Activated T-cell treated with anti-CD3 and anti-CD28 coated beads for 1 hour (primary cell): ENCODE measurements at places on chromosomes 4 and X.

GRCh38 chr4:13970349-13970748 lies 342.8 kb upstream of the BOD1L1 start:
- DNase-seq = no peak

- no peak for DNase-seq
Observed at GRCh38 chr4:153242839-153243324, 38.6 kb downstream of the TRIM2 start.

- no peak for DNase-seq
Observed at GRCh38 chr4:109005523-109005922, 242.7 kb upstream of the ETNPPL start.

- DNase-seq = no peak
Observed at GRCh38 chr4:8769645-8770517, 101.8 kb downstream of the HMX1 start.

DNA sequence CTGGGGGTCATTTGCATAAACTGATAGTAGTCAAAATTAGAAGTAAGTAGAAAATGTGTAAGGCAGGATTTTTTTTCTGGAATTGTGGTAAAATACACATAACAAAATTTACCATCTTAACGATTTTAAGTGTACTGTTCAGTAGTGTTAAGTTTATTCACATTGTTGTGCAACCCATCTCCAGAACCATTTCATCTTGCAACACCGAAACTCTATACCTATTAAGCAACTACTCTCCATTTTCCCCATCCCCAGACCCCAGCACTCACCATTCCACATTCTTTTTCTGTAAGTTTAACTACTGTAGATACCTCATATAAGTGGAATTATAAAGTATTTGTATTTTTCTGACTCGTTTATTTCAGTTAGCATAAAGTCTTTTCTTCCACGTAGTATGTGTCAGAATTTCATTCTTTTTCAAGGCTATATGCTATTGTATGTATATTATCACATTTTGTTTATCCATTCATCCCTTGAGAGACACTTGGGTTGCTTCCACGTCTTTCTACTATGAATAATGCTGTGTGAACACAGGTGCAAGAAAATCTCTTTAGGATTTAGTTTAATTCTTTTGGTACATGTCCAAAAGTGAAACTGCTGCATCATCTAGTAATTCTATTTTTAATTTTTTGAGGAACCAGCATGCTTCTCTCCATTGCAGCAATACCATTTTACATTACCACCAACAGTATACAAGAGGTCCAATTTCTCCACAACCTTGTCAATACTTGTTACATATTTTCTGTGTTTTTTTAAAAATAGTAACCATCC lies 39.1 kb upstream of the NSUN7 start:
- DNase-seq = no peak

DNA sequence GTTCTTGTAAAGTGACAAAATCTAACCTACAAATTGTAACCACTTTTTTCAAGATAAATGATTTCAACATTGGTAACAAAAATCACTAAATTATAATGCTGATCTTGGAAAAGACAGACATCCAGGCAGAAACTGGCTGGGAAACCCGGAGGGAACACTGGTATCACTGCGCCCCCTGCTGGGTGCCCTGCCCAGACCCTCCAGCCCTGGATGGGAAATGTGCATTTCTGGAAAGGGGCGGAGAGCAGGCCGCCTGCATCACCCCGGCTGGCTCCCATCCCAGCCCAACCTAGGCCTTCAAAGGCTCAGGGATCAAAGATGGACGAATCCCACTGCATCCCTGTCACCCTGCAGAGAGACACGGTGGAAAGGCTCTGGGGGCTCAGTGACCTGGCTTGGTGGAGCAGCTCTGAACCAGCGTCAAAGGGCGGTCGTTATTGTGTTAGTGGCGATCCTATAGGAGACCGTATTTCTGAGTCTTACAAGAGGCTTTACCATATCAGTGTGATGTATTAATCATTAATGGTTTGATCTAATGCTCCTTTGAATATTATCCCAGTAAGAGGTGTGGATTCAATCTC lies 37.3 kb downstream of the ACOX3 start:
- DNase-seq = peak; percentile 35

GRCh38 chr4:4853921-4854648 lies 5.4 kb upstream of the MSX1 start:
- DNase-seq = no peak

GRCh38 chr4:54719378-54719777 lies 61.6 kb downstream of the KIT start:
- DNase-seq = no peak

DNA sequence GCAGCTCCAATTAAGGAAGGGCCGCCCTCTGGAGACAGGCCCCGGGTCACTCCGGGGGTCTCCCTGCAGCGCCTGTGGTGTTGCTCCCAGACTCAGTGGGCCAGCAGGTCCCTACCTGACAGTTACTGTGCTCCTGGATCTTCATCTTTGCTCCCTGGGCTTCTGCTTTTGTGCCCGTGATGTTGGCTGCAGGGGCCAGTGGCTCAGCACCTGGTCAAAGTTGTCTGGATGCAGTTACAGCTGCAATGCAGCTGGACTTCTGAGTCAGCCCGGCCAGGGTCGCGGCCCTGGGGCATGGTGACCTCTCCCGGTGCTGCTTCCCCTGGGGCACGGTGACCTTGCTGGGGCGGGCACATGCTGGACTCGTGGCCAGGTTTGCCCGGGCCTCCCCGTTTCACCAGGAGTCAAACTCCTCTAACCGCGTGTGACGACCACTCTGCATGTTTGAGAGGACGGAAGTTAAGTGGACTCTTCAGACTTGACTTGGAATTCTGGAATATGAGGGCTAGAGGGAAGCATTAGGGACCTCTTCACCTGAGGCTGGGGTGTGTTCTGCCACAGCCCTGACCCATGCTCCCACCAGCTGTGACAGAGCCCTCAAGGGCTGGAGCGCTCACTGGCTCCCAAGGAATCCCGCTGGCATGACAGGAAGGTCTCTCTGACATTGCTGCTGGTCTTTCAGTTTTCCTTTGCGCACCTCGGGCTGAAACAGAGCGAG lies 3.7 kb downstream of the CTAG2 start:
- no peak for DNase-seq

DNA sequence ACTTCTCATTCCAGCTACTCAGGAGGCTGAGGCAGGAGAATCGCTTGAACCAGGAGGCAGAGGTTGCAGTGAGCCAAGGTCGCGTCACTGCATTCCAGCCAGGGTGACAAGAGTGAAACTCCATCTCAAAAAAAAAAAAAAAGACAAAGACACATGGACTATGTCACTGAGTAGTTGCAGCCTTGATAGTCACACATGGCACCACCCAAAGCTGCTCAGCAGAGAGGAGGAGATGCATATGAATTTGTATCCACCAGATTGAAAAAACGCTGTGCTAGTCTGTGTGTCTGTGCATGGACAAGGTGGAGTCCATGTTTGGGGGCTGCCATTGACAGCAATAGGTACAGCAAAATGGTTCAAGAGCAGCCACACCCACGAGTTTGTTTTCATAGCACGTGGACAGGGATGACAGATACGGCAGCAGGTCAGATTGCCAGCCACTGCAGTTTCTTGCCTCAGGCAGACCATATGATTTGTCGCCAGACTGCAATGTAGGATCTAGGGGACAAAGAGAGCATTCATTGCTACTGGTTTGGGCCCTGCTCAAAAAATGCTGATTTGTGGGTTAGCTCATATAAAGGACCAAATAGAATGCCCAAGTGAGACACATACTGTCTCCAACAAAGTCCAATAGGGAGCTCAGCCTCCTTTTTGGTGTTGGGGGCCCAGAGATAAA lies 89.9 kb downstream of the CEP135 start:
- no peak for DNase-seq

- DNase-seq = no peak
Observed at GRCh38 chr4:3660086-3660927, 105.9 kb upstream of the ADRA2C start.

DNA sequence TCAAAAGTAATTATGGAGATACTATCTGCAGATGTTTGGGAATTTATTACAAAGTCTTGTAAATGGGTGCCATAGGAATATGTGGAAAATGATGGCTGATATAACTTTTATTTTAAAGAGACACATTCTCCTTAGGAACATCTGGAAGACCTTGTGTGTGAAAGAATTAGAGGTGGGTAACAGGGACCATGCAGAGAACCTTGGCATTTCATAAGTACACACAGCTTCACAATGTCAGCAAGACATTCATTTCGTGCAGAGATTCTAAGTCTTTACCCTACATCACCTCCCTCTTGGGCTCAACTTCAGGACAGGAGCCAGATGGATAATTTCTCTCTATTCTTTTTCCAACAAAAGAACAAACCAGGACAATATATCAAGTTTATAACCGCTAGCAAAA lies 458.1 kb upstream of the INTU start:
- no peak for DNase-seq

DNA sequence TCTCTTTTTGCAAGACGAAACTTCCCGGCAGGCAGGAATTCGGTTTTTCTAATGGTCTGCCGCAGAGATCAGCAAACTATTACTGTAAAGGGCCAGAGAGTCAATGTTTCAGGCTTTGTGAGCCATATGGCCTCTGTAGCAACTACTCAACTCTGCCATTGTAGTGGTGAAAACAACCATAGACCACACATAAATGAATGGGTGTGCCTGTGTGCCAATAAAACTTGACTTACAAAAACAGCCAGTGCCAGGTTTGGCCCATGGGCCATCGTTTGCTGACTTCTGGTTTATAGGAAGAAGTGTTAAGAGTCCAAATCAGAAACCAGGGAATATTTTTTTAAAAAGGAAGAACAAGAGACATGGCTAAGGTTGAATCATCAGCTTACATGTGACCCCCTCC lies 163.0 kb downstream of the SH3KBP1 start:
- no peak for DNase-seq

- no peak for DNase-seq
Observed at GRCh38 chr4:118012142-118012541, 22.1 kb upstream of the NDST3 start.

- no peak for DNase-seq
Observed at GRCh38 chr4:147741190-147741788, 9.4 kb downstream of the ARHGAP10 start.

GRCh38 chrX:5957506-5957905 lies 271.2 kb downstream of the NLGN4X start:
- DNase-seq = no peak

DNA sequence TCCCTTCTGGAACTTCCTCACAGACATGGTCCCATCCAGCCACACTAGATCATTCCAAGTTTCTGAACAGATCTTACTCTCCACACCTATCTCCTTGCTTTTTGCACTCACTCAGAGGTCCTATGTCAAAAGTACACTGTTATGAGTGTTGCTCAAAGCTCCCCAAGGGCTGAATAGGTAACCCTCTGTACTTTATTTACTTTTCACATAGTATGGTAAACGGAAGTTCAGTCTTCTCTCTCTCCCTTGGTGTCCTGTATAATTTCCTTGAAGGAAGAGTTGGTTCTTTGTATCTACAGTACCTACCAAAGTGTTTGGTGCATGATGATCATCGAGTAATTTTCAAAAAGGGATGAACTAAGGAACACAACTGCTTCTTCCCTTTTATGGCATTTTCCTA lies 74.4 kb downstream of the ARHGEF38 start:
- DNase-seq = no peak

DNA sequence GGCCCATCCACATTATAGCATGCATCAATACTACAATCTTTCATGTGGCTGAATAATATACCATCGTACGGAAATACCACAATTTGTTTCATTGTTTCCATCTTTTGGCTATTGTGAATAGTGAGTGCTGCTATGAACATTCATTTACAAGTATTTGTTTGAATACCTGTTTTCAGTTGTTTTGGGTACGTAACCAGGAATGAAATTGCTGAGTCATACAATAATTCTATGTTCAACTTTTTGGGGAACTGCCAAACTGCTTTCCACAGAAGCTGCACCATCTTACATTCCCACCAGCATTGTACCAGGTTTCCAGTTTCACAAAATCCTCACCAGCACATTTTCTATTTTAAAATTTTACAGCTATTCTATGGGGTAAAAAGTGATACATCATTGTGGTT lies 28.5 kb upstream of the MANBA start:
- no peak for DNase-seq

DNA sequence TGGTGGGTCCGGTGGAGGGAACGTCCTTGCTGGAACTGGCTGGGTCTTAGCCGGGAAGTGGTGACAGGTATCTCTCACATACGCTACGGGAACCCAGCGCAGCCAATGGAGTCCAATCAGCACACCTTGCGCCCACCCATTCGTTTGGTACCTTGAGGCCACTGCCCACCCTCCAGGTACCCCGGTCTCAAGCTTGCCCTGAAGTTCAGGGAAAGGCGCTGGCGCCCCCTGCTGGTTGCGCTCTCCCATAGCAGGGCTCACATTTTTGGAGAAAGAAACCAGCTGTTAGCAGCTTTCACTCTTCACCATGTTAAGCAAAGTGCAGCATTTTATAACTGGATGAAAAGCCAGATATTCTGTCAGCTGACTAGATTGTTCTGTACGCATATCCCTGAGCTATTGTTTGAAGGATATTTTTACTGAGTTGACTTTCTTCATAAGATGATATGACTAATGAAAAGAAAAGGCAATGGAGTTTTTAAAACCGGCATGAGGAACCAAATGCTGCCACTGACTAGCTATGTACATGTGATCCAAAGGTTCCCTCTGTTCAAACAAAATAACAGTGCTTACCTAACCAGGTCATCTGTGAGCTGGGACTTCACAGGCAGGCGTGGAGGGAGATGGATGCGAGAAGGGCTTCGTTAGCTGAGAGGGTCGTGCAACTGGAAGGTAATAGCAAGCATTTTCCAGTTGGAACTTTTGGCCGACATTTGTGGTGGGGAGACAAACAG lies 43.7 kb downstream of the OTOP1 start:
- no peak for DNase-seq

GRCh38 chr4:73740353-73740778 lies at the start of gene CXCL8:
Gene CXCL8, plus strand, starts transcription at chr4:73740569. Its CDS starts 90 bp downstream, at chr4:73740659.
- DNase-seq = no peak

DNA sequence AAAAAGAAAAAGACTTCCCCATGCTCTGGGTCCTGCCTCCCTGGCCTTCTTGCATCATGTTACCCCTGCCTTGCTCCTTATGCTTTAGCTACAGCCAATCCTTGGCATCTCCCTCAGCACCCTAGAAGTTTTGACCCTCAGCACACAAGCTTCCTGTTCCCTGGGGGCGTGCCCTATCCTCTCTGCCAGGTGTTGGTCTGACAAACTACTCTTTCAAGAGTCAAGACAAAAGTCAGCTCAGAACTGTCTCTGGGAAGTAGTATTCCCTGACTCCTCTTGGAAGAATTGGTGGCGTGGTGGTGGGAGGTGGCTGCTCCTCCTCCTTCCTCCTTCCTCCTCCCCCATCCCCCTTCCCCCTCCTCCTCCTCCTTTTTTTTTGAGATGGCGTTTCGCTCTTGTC lies 41.0 kb downstream of the PRPS1 start:
- DNase-seq = no peak

GRCh38 chr4:122331195-122331594 lies 47.6 kb upstream of the ADAD1 start:
- no peak for DNase-seq
